Hematopoietic multipotent progenitor cell treated with erythropoietin and hydrocortisone succinate and interleukin-3 and kit ligand, for 8 days (in vitro differentiated cells): ENCODE measurements at places on chromosomes 12 and 14.

GRCh38 chr12:29961231-29961630 lies 177.5 kb upstream of the TMTC1 start:
- DNase-seq = no peak

DNA sequence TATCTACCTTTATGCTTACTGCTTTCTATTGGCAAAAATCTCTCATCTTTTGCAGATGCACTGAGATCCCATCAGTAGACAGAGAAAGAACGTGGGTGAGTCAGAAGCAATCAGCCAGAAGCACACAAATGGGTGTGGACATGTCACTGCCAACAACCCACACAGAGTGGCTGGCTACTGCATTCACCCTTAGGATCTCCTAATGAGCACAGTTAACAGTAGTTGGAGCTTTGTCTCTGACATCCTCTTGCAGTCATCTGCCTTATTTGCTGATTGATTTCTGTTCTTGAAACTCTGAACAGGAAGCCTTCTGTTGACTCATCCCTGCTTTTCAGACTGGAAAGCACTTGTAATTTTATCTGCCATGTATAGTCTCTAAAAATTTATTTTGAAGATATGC lies 117.2 kb downstream of the RGS6 start:
- DNase-seq = peak; percentile 77

GRCh38 chr12:116284396-116284795 lies 6.9 kb upstream of the MED13L start:
- DNase-seq = peak; percentile 30

GRCh38 chr12:120368789-120369602 lies at the start of gene MSI1:
MSI1 (minus strand) TSS chr12:120369164; CDS start chr12:120369091, 73 bp downstream.
- DNase-seq = no peak

DNA sequence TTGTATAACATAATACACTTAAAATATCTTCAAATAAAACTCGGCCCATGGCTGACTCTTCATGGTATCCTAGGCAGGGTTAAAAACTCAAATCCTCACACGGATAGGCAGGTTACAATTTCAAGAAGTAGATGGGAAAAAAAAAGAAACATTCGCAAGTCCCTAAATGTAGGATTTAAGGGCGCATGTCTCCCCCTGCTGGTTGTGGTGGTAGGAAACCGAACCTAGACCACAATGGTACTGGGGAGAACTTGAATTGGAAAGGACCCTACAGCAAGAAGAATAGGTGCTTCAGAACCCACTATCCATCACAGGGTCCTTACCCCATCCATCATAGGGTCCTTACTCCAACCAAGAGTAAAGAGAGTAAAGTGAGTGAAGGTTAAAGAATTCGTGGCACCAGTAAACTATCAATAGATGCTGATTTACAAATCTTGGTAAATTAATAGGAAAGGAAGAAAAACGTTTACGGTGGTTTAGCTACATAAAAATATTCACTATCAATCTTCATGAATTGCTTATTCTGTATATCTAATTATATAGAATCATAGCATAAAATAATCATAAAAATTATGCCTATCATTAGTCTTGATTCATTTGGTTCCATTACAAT lies 3.3 kb upstream of the CIPC start:
- peak; percentile 89 for DNase-seq

DNA sequence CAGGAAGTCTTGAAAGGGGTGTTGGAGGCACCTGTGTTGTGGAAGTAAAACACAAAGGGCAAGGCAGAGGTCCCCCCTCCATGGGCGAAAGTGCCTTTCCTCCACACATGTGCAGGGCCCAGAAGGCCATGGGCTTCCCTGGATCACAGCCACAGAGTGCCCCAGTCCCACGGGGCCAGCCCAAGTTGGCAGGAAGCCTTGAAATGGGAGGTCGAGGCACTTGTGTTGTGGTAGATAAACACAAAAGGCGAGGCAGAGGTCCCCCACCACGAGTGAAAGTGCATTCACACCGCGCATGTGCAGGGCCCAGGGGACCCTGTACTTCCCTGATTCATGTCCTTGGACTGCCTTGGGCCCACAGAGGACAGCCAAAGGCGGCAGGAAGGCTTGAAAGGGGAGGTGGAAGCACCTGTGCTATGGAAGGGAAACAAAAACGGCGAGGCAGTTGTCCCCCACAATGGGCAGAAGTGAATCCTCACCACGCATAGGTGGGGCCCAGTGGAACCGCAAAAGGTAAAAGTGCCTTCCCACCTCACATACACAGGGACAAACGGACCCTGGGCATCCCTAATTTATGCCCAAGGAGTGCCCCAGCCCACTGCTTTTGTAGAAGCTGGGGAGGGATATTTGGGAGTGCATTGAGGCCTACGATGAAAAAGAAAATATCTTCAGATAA lies 585.4 kb downstream of the ALG10 start:
- DNase-seq = no peak

DNA sequence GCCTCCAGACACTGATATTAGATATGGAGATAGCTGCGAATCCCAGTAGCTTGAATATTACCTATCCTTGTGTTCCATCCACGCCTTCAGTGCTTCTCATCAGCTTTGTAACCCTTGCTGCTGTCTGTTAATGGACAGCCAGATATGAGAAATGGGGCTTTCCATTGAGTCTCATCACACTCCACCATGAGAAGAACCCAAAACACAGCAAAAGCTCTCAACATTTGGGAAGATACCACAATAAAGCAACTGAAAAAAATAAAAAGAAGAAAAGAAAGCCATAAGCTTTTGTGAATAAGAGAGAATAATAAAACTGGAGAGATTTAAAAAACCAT lies 225.4 kb downstream of the GALC start:
- DNase-seq = no peak

DNA sequence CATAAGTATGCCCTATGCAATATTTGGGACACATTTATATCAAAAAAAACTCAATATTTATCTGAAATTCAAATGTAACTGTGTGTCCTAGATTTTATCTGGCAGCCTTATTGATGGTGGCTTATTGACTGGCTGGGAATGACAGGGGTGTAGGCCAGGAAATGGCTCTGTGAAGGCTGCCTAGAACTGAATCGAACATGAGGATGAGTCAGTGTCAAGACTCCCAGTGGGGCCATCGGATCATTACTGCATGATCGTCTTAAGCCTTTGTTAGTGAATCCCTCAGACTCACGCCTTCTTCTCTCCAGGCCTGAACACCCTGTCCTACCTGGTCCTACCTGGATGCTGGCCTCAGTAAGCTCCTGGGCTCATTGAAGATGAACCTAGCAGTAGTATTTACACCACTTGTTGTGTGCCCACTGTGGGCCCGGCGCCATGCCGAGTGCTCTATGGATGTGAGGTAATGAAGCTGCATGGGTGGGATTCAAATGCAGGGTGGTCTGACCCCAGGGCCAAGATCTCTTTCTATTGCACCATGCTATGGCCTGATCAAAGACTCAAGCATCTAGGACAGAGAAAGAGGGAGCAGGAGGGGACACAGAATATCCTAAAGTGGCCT lies 21.0 kb upstream of the FAIM2 start:
- no peak for DNase-seq

GRCh38 chr14:53190938-53191337 lies 37.8 kb upstream of the DDHD1 start:
- no peak for DNase-seq

GRCh38 chr12:38268612-38269011 lies 48.0 kb upstream of the ALG10B start:
- DNase-seq = no peak

GRCh38 chr12:6430124-6430989 lies 14.4 kb upstream of the CD27 start:
- DNase-seq = peak; percentile 99

DNA sequence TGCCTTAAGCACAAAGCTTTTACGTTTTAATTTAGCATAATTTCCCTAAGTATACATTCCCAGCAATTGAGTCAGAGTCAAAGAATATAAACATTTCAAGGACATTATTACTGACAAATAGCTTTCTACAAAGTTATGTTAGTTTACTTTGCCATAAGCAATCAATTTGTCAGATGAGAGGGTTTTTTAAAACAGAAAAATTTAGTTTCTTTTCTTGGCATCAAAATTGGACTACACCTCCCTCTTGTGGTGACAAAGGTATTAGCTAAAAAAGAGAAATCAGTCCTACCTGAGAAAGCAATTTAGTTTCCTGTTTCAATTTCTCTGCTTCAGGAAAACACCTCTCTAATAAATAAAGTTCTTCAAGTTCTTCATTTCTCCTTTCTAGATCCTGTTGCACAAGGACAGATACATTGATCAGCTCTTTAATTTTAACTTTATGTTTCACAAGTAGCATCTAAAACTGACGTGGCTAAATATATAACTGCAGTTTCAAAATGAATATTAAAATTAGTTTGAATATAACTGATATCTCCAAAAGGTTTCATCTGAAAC lies 39.9 kb downstream of the DNAI7 start:
- DNase-seq = peak; percentile 49

GRCh38 chr12:58615047-58615446 lies 305.3 kb downstream of the LRIG3 start:
- no peak for DNase-seq

DNA sequence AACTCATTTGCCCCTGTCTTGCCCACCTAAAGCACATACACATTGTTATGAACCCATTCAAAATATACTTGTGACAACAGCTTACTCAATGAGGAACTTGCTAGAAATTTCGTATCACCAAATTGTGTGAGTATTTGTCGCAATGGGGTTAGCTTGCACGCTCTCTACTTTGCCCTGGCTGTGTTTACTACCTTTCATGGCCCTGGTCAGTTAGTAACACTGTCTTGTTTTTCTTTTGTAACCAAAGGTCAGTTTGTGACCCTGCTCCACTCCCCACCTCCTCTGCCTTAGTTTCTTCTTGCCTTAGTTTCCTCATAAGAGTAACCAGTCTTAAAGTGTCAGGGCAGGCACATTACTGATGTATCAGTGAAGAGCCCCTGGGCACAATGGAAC lies 205.8 kb upstream of the EEA1 start:
- no peak for DNase-seq

GRCh38 chr14:85533023-85533860 lies 3.3 kb downstream of the FLRT2 start:
- DNase-seq = no peak

- DNase-seq = no peak
Measured at GRCh38 chr12:104672501-104673265, 215.9 kb downstream of the CHST11 start.

- no peak for DNase-seq
Measured at GRCh38 chr12:13124656-13125505, 21.4 kb upstream of the GSG1 start.

DNA sequence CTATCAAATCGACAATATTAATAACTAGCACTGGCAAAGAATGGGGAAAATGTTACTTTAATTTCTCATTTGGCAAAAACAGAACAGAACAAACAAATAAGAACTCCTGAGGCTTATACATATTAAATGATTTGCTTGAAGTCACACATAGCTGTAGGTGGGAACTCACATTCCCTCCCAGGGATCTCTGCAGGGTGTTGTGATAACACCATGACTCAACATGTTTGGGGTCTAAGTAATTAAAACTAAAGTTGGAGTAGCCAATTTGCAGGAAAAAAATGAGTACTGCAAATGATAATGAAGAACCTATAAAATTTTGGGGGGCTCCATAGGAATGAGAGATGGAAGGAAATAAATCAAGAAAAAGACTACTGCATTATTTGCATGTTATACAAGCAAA lies 27.5 kb downstream of the UNC79 start:
- no peak for DNase-seq

DNA sequence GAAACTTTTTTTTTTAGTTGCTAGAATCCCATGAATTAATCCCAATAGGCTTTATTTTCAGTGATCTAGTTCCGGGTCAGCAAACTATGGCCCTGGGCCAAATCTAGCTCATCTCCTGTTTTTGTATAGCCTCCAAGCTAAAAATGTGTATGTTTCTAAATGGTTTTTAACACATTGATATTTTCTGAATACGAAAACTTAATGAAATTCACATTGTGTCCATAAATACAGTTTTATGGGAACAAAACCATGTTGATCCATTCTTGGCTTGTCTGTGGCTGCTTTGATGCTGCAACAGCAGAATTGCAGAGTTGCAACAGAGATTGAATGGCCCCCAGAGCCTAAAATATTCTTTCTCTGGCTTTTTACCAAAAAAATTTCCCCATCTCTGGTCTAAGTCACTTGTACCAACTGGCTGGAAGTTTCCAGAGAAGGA lies 47.5 kb downstream of the ZNF664 start:
- DNase-seq = no peak

DNA sequence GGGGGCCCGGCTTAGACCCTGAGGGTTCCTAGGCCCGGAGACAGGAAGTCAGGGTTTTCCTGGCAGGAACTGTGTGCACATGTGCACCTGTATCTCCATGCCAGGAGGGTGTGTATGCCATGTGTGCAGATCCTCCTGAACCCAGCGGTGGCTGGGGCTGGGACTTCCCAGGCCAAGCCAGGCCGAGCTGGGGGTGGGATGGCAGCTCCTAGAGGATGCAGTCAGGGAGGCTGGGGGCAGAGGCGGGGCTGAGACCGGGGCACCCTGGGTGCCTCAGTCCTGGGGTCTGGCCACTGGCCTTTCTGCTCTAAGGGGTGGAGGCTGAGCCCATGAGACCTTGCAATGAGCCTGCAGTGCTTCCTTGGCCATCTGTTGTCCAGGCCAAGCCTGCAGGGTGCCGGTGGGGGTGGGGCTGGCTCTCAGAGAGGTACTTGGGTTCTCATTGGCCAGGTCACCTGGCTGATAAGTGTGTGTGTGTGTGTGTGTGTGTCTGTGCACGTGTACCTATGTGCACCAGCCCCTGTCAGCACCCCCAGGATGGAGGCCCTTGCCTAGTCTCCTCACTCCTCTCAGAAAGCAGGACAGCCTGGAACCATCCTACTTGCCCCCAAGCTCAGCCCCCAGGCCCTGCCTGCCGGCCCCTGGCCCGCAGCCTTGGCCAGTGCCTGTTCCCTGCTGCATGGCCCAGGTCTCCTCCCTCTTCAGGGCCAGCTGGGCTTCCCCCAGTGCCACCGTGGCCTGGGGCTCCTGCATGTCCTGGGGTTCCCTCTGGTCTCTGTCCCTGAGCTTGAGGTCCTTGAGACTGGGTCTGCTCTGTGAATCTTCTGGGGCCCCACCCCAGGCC lies 10.6 kb upstream of the TNFAIP2 start:
- no peak for DNase-seq

DNA sequence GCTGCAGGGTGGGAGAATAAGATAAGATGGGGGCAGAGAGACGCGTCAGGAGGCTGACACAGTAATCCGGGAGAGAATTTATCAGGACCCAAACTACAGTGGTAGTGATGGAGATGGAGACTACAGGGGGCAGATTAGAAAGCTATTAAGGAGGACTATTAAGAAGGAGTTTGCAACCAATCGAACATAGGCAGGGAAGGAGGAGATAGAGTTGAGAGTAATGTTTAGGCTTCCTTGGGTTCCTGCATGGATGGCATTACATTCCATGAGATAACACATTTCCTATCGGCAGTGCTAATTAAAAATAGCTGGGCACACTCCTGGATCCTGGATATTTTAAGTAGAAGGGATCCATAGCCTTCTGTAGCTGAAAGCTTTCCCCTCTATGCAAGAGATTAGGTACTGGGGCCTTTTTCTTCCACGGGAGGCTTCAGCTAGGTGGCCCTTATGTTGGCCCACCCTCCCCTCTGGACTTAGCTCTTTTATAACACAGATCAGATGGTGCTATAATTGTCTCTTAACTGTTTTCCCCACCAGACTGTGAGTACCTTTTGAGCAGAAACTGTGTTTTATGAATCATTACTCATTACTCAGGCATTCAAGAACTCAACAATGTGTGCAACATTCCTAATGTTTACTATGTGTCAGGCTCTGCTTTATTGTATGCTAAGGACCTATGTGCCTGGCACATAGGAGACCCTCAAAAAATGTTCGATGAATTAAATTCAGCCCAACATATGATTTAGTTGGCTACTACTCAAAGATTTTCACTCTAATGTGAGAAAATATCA lies 113.0 kb downstream of the RMST start:
- no peak for DNase-seq

GRCh38 chr12:92029902-92030586 lies 115.6 kb downstream of the BTG1 start:
- no peak for DNase-seq

GRCh38 chr12:100189636-100190394 lies 10.8 kb upstream of the ACTR6 start:
- no peak for DNase-seq
